ENCODE measurements at places on chromosomes 4 and X.
A peak's percentile ranks its signal among the peaks of the same experiment; 100 is the strongest.

DNA sequence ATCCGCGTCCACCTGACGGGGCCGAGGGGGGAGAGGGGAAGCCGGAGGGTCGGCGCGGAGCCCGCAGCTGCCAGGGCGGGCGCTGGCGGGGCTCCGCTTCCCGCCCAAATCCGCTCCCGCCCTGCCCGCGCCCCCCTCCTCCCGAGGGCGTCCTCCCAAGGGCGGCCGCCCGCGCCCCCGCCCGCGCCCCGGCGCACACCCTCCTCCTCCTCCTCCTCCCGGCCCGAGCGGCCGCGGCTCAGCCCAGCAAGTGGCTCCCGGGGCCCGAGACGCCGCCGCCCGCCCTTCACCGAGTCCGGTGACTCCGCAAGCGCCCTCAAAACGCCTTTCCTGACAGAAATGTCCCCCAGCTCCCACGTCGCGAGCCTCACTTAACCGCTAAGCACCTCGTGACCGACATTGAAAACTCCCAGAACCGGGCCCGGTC, 487 bp downstream of the HMGB2 start:
- DNase-seq: peak; percentile 17

DNA sequence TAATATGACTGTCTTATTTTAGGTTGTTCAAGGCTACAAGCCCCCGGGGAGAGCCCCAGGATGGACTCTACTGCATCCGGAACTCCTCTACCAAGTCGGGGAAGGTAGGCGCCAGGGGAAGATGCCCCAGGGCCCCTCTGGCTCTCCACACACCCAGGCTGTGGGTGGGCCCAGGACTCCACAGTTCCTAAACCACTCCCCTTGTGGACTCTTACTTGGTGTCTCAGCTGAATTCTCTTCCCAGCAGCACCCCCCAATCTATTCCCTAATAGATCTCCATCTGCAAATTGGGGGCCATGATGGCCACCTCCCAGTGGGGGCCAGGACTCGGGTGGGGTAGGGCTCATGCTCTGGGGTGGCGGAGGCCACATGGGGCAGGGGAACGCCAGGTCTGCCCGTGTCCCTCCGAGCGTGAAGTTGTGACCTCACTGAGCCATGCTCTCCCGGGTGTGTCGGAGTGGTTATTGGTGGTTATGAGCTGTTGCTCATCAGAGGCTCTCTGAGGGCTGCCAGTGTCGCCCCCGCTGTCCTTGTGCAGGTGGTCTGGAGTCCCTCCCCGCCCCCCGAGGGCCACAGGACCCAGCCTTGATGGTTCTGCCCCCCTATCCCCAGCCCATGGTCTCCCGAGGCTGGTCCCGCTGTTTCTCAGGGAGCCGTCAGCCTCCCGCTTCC, 11.2 kb upstream of the ADD1 start:
- DNase-seq: no peak

- DNase-seq: no peak
Measured at GRCh38 chrX:65932173-65933084, 107.5 kb downstream of the VSIG4 start.

DNA sequence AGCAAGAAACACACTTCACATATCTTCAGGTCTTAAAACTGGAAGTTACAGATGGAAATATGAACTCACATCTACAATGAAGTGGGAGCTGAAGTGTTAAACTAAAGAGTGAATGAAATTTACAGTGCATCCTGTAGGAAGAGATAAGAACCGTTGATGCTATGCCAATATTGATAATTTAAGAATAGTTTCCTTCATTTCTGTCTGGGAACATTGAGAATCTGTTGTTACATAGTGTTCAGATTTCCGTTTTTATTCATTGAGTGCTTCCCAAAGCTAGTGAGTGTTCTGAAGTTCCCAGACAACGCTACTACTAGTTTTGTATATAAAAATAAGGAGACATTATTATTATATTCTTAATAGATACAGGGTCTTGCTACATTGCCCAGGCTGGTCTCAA, 52.3 kb downstream of the UBE2K start:
- no peak for DNase-seq

DNA sequence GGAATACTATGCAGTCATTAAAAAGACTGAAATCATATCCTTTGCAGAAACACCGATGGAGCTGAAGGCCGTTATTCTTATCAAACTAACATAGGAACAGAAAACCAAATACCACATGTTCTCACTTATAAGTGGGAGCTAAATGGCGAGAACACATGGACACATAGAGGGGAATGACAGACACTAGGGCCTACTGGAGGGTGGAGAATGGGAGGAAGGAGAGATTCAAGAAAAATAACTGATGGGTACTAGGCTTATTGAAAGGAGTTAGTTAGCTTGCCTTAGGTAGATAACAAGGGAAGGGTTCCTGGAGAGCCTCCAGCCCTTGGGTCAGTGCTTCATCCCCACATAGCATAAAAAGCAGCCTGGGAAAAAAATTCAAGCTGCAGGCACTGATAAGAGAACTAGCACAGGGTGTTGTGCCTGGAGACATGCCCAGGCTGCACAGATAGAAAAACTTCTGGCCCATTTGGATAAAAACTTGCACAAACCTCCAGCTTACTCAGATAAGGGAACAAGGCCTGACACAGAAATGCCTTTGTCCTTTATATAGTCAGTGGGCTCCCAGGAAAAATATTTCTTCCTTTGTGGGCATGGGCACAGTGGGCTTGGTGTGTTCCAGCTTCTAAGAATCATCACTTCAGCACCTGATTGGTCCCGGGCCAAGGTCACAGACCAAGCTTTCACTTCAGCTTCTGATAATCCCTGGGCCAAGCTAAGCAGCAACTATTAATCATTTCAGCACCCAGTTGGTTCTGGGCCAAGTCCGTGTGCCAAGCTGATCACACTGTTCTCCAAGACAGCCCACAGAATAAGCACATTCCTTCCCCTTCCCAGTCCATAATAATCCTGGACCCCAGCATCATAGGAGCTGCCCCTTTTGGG, 23.1 kb upstream of the PWWP3B start:
- DNase-seq: no peak

- peak; percentile 99 for DNase-seq
Measured at GRCh38 chr4:99763635-99764101, 53.0 kb upstream of the DAPP1 start.

DNA sequence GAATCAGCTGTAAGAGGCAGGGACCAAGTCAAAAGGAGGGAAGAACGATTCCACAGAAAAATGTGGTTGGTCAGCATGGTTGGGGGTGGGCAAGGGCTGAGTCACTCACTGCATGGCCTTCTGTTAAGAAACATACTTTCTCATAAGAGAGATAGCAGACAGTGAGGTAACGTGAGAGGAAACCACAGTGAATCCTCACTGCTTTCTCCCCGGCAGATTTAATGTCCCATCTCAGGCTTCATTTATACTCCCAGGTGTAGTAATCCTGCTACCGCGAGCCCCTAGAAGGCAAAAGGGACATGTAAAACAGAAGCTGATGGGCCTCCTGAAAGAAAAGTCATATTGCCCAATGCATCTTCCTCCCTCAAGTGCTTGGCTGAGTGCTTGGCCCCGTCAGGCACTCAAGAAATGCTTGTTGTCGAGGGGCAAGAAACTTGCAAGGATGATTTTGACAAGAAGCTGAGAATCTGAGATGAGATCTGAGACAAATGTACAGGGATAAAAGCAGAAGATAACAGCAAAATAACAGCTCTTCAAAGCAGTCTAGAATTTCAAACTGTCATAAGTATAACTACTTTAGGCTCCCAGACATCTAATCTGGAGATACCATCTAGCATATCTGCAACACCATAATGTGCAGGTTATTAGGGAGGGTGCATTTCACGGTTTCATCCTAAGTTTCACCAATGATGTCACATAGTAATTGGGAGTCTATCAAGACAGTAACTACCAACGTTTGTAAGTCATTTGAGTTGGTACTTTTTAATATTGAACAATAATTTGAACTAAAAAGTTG, 40.2 kb downstream of the SH3KBP1 start:
- DNase-seq: peak; percentile 87

GRCh38 chr4:99712099-99712498, 54.5 kb upstream of the C4orf54 start:
- no peak for DNase-seq

GRCh38 chr4:99915449-99915848, 21.2 kb upstream of the LAMTOR3 start:
- DNase-seq: no peak

GRCh38 chr4:118318931-118319330, 33.9 kb downstream of the PRSS12 start:
- DNase-seq: no peak

DNA sequence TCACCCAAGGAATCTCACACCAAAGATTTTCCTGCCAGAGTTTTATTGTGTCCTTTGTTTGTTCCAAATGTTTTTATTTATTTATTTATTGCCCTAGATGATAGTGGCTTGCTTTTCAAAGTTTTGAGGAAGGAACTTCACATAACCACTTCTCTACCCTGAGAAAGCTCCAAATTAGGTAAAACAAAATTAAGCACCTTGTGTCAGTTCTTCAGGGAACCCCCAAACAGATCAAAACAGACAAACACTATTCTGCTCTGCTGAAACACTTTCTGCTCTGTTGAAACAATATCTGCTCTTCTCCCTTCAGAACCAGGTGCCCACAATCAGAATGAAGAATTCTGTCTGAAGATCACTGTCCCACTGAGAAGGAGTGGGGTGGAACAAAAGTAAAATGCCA, 16.5 kb upstream of the CYBB start:
- no peak for DNase-seq

DNA sequence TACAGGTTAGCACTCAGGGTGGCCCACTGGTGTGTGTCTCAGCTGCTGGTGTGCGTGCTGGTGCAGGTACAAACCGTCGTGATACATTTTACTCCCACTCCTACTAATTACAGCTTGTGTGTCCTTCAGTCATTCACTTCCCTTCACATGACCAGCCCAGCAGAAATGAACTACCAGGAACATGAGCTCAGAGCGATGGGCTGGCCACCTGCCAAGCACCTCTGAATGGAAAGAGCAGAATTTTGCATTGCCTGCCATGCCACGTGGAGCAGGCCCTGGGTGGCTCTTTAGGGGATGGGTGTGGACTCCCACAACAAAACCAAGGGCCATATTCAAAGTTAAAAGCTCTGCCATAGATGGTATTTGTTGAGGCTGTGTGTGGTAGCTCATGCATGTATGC, 58.9 kb upstream of the PGM2 start:
- peak; percentile 59 for DNase-seq

GRCh38 chr4:827209-828081, 1.5 kb upstream of the CPLX1 start:
- DNase-seq: no peak

DNA sequence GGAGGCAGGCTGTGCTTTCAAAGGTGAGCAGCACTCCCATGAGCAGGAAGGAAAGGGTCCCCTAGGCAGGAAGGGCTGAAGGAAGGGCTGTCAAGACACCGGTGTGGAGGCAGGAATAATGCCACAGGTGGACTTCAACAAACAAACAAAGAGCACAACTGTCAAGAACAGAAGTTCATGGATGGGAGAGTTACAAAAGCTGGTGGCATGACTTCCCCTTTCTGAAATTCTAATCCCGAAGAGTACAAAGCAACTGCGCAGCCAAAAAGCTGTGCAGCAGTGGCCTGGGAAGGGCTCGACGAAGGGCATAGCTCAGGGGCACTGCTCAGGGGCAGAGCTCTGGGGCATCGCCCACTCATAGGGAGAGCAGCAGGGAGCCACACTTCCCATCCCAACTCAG, 582.3 kb upstream of the DIPK2B start:
- no peak for DNase-seq

GRCh38 chr4:9921326-9921725, 100.0 kb downstream of the SLC2A9 start:
- no peak for DNase-seq

DNA sequence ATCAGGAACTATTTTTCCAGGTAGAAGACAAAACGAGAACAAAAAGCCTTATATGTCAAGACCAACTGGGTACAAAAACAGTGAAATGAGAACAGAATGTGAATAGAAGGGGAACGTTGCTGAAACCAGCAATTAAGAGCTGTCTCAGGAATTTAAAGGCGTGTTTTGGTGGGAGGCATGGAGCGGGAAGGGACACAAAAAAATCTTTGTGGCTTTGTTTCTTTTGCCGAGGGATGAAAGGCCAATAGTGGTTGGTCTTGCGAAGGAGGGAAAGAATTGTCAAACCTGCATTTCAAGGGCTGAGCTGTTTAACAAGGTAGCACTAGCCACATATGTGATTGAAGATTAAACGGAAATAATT, 103.8 kb downstream of the USP46 start:
- DNase-seq: no peak

DNA sequence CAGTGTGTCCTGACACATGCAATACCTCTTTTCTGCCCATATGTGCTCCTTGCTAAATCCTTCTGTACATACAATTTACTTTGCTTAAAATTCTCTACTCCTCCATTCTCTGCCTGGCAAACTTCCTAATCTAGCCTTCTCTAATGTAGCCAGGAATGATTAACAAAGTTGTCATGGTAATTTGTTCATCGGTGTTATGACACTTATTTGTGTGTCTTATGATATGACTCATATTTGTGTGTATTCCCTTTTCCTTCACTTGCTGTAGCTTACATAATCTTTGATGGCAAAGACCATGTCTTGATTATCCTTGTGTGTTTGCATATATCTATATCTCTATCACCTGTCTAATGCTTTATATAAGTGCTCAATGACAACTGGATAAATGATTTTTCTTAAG, 133.3 kb downstream of the COL25A1 start:
- peak; percentile 28 for DNase-seq

- peak; percentile 29 for DNase-seq
Measured at GRCh38 chr4:78688366-78688765, 87.8 kb upstream of the BMP2K start.

DNA sequence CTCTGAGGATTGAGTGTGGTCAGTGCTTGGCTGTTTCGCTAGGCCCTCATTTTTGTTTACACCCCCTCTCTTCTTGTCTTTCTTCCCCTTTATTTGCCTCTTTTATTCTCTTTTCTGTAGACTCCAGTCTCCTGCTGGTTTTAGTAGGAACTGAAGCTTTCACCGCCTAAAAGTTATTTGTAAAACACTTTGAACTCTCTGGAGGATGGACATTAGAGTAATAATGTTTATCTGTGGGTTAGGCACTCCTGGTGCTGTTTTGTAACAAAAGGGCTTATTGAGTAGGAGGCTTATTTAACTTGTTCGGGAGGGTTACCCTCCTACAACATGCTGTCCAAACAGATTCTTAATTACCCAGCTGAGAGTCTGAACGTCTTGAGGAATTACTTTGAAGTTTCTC, 1.6 kb upstream of the ARHGAP10 start:
- DNase-seq: no peak

DNA sequence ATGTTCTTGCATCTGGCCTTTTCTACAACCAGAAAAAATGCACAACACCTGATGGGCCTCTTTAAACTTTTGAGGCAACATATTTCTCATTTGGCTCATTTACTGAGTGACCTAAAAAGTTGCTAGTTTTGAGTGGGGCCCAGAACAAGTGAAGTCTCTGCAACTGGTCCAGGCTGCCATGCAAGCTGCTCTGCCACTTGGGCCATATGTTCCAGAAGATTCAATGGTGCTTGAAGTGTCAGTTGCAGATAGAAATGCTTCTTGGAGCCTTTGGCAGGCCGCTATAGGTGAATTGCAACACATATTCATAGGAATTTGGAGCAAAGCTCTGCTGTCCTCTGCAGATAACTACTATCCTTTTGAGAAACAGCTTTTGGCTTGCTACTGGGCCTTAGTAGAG, 66.4 kb upstream of the RLIM start:
- DNase-seq: no peak

Data from fibroblast of mammary gland (primary cell).